Stimulated activated CD8-positive, alpha-beta memory T cell treated with anti-CD3 and anti-CD28 coated beads, Interleukin-7, amount 100 ng/mL, for 24 hours (primary cell): ENCODE measurements at places on chromosomes 12 and 14.

DNA sequence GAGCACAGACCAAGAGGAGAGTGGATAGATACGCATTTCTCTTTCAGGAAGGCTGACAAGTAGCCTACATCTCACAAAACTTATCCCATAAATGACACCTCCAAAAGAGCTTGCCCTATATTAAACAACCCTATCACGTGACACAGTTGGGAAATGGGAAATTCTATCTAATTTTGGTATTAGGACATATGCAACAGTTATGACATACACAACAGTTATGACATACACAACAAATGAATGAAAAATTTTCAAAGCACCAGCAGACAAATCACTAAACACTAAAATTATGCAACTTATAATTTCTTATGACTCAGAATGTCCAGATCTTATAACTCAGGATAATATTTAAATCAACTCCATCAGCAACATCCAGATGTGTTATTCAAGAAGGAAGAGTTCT is 54.1 kb downstream of the DUSP16 start:
- DNase-seq, result no peak

DNA sequence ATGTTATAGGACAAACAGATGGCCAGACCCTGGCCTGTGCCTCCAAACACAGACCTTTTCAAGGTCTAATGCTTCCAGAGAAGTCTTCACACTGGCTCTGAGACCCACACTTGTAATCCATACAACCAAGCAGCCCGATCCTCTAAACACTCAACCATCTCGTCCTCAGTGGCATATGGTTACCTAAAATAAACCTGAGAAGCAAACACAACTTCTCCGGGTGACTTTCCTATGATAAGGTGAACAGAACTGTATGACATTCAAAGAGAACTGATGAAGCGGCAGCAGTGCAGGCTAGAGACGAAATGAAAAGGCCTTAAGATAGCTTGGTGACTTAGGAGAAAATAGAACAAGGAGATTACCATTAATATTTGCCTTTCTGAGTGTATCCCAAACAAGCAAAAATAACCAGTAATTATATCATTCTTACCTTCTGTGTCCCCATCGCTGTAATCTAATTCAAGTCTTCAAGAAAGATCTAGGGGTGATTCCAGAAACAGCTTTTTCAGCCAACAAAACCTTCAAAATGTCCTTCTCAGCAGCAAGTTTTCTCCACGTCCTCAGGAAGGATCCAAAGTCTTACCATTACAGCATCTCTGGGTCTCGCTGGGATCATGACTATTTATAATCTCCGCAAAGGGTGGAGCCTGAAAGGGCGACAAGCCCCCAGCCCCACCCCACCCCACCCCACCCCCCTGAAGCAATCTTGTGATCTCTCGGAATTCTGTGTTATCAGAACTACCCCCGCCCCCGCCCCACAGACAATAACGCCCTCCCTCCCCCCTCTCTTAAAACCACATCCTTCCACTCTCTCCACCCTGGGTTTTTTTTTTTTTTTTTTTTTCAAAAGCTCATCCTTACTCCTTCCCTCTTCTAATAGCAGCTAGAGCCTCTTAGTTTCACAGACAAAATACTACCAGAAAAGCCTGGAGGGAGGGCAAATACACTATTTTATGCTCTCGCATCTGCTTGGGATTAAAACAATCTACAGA is at the start of gene SLC2A3:
Gene SLC2A3, minus strand, starts transcription at position 598 of the 992 bp plus-strand sequence. Its CDS starts 153 bp downstream, at position 445.
- peak; percentile 44 for DNase-seq

- DNase-seq, result no peak
Measured at GRCh38 chr12:82473111-82473754, 114.9 kb downstream of the METTL25 start.

DNA sequence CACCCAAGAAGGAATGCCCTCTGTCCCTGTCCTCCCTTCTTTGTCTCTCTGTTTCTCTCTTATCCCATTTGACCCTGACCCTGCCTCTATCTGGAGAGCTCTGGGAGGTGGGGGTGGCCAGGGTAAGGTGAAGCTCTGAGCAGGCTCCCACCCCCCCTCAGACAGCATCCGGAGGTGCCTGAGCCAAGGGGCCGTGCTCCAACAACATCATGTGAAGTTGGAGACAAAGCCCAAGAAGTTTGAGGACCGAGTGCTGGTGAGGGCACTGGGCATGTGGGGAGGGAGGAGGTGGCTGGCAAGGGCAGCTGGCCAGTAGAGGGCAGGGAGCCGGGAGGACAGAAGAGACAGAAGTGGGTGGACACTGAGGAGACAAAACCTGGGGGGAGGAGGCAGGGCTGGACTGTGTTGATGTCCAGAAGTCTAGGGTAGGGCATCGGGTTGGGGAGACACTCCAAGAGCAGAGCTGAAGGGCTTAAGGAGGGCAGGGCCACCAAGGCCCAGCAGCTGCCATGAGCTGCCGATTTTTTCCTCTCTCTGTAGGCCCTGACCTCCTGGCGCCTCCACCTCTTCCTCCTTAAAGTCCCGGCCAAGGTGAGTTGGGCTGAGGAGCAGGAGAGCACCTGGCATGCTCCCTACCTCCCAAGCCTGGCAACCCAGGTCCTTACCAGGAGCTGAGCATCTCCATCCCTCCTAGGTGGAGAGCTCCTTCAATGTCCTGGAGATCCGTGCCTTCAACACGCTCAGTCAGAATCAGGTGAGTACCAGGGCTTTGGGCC is 1.9 kb downstream of the CARMIL3 start:
- DNase-seq, result no peak

GRCh38 chr14:96559571-96559970 is 57.4 kb downstream of the PAPOLA start:
- no peak for DNase-seq

DNA sequence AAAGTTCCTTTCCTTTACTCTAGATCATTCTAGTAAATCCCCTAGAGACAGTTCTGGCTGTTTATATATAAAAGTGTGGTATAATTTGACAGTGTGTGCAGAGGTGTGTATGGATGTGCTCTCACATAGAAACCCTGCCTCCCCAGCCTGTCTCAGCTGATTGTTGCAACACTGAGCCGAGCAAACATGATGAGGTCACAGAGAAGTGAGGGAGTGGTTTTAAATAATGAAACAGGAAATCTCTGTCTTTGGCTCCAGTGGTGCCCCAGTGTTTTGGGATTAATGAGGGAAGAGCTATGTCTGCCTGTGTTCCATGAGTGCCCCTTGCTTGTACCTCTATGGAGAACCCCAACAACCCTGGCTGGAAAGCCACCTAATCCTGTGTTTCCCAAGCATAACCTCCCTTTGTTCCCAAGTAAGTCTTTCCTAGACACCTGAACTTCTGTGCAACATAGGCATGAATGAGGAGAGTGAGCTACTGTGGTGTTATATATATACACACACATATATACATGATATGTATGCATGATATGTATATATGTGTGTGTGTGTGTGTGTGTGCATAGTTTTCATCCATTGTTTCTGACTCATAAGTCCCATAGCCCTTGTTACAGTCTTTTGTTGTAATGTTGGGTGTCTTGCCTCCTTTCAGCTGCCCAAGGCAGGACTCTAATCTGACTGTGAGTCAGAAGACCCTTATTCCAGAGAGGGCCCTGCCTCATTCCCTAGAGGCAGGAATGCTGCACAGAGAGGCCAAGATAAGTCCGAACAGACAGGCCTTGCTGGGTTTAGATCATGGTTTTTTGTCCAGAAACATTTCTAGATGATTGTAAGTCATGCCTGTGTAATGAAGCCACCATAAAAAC is 18.0 kb downstream of the TRAF3 start:
- DNase-seq, result no peak

DNA sequence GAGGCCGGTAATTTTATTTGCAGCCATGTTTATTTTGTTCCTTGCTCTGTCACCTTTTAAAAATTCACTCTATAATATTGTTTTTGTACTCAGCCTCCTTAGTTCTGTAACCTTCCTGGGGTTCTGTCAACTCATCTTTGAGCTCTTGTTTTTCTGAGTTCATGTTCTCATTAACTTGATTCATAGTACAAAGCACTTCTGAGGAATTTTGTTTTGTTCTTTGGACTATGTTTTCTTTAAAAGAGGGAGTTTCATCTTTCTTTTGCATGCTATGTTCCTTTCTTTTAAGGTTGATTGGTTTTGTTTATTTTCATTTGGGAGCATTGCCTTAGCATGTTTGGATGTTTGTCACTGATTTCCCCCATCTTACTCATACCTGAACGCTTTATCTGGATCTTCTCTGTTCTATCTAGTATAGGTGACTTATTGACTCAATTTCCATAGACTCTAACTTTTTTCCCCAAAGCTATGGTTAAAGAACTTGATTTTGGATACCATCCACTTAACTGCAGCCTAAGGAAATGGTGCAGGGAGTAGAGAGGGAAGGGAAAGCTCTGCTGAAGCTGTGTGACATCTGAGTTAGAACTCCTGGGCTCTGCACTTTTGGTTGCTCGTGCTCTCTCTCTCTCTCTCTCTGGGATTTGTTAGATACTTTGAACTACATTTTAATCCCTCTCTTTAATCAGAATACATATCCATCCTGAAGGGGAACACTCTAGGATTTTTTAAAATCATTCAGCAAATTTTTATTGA is 268.5 kb downstream of the PAWR start:
- no peak for DNase-seq

- DNase-seq, result no peak
Measured at GRCh38 chr12:47234576-47235141, 154.9 kb upstream of the AMIGO2 start.

- no peak for DNase-seq
Measured at GRCh38 chr12:46944771-46945170, 119.0 kb upstream of the SLC38A4 start.

DNA sequence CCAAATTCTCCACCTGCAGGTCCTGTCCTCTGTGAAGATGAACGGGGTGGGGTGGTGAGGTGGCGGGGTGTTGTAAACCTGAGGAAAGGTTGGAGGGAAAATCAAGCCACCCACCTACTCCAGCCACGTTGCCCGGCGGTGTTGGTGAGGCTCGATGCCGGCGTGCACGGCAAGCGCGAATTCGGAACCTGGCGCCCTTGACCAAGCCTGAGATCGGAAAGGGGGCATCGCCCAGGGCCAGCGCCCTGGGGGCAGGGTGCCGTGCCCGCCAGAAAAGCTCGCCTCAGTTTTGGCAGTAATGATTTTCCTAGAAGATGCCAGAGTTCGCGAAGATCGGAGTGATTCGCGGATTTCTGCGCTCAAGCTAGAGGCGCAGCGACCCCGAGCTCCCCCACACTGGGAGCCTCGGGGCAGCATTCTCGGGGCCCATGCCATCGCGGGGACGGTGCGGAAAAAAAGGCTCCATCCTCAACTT is 817 bp downstream of the STXBP6 start:
- no peak for DNase-seq

DNA sequence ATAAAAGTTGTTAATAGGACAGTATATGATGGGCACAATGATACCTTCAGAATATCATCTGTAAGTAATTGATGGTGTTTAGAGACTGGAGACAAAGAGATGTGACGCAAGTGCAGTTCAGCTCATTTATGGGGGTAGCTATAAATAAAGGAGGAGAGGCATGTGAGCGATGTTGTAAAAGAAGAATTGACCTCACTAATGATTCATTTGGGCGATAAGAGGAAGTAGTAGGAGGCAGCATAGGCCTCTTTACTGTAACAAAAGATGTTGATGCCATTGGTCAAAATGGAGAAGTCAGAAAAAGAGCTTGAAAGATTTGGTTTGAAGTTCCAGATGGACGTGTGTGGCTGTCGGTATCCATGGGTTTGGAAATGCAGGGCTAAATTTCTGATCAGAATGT is 70.0 kb downstream of the FLRT2 start:
- no peak for DNase-seq

DNA sequence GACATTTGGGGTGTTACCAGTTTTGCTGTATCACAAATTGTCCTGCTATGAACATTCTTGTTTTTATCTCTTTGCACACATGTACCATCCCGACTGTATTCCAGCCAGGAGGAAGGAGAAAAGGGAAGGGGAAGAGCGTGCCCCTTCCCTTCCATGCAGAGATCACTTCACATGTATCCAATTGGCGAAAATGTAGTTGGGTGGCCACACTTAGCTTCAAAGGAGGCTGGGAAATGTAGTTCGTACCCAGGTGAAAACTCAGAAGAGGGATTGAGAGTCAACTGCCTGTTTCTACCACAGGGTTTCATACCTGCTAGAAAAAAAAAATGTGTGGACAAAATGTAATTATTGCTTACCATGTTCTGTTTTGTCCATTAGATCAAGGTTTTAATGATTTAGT is 189.1 kb upstream of the PELI2 start:
- DNase-seq, result no peak

DNA sequence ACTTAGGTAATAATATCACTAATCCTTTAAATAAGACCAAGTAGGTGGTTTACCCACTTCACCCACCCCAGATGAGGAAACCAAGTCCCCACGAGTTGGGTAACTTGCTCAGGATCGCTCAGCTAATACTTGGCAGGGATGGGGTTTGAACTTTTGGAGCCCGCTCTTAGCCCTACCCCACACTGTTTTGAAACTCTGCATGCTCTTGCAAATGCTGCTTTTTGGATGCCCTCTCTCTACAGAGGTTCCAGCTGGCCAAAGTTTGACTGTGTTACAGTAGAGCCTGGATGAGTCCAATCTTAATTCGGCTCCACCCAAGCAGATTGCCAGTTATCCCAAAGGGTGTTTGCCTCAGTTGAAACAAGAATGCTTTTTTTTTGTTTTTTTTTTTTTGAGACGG is 6.8 kb downstream of the PLEKHG3 start:
- no peak for DNase-seq

DNA sequence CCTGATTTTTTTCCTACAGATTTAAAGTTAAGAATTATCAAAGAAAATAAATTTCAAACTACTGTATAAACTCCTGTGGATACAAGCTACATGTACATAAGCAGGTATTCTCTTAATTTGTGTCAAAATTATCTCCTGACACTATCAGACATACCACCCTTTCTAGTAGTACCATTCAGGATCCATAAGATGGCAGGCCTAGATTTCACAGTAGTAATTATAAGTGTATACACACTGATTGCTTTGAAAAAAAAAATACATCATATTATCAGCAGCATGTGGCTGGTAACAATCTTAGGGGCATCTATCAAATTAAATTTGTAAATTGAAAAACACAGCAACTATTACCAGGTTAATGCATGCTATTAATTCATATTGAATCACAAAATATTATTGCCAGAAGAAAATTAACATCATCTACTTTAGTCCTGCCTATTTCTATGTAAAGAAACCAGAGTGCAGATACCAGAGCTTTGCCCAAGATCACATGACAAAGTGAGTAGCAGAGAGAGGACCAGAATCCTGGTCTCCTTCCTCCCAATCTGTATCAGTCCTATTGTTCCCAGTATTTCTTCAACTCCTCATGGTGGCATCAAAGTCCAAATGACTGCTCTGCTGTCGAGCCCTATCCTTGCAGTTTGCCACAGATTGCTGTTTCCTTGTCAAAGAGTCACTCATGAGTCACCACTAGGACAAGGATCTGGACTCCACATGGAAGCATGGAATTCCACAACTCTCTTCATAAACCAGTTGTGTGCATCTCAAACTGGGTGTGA is 27.7 kb upstream of the CALM1 start:
- DNase-seq, result no peak

DNA sequence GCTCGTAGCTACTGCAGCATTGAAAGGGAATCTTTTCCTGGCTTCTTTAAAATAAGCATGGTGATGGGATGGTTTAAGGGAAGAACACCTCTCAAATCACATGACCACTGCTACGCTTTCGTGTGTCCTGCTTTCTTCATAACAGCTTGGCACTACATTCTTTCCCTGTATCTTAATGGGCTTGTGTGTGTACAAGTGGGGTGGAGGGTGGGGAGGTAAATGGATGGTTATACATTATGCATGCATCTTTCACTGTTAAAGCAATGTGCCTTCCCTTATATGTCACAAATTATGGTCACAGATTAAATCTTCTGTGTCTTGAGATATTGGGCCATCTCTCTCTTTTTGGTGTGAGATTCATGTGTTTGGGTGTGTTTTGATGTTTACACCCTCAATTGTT is 169.4 kb upstream of the GARIN2 start:
- no peak for DNase-seq

- DNase-seq, result no peak
Measured at GRCh38 chr12:57025196-57025595, 8.9 kb upstream of the TAC3 start.

GRCh38 chr12:122474324-122474716 is 26.4 kb downstream of the ZCCHC8 start:
- DNase-seq, result no peak
